ENCODE measurements at places on chromosomes 3 and 15.

DNA sequence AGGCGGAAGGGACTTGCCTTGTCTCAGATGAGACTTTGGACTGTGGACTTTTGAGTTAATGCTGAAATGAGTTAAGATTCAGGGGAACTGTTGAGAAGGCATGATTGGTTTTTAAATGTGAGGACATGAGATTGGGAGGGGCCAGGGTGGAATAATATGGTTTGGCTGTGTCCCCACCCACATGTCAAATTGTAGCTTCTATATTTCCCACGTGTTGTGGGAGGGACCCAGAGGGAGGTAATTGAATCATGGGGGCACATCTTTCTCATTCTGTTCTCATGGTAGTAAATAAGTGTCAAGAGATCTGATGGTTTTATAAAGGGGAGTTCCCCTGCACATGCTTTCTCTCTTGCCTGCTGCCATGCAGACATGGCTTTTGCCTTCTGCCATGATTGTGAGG lies 89.2 kb downstream of the CGGBP1 start:
- no peak for DNase-seq

- DNase-seq: no peak
These were observed 228.1 kb downstream of the ADAMTS9 start for GRCh38 chr3:64459711-64460110.

DNA sequence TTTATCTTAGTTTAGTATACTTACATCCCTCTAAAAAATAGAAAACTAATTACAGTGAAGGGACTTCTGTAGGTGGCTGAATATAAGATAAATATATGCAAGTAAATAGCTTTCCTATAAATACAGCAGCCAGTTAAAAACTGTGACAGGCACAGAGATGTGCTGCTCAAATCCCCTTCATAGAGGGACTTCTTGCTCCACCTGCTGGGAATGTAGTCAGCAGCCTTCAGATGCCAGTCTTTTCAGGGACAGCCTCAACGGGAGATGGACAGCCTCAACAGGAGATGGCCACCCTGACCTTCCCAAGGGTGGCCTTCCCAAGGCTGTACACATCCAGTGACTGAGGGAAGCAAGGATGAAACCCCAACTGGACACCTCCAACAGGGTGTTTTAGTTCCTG lies 15.7 kb upstream of the PRR23E start:
- DNase-seq: peak; percentile 14

GRCh38 chr15:60346077-60346476 lies 51.7 kb downstream of the ANXA2 start:
- no peak for DNase-seq

- no peak for DNase-seq
These were observed 101.3 kb upstream of the P2RY1 start for GRCh38 chr3:152733584-152734119.

DNA sequence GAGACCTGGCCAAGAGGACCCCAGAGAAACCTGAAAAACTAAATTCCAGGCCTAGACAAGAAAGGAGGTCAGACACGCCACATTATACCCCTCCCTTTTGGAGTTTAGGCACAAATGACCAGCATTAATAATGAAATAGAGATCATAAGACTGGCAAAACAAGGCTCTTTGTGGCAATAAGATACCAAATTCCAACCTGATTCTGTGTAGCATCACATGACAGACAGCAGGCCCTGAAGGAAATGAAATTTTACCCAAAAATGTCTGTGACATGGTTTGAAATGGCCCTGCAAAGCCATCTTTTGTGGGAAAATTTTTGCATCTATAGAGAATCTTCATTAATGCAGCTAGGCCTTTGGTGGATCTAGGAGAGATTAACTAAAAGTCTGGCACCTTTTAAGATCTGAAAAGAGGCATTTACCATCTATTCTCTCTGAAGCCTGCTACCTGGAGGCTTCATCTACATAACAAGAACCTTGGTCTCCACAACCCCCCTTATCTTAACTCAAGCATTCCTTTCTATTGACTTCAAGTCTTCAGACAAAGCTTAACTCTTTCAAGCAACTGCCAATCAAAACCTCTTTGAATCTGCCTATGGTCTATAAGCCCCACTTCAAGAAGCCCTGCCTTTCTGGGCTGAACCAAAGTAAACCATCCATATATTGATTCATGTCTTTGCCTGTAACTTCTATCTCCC lies 8.0 kb downstream of the FAM174B start:
- no peak for DNase-seq

DNA sequence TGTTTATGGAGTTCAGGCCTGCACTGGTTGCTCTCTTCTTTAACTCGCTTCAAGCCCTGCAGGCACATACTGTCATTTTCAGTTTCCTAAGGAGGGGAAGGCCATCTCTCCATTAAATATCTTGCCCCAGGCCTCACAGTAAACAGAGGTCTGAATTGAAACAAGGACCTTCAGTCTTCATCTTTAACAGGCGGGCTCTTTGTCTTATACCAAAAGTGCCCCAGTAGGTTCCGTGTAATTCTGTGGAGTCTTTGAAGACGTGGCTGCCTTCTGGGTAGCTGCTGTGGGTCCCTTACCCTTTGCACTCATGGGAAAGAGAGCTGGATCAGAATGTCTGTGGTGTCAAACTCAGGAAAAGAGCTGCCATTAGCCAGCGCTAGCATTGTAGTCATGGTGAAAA lies 161.2 kb downstream of the APBA2 start:
- no peak for DNase-seq

DNA sequence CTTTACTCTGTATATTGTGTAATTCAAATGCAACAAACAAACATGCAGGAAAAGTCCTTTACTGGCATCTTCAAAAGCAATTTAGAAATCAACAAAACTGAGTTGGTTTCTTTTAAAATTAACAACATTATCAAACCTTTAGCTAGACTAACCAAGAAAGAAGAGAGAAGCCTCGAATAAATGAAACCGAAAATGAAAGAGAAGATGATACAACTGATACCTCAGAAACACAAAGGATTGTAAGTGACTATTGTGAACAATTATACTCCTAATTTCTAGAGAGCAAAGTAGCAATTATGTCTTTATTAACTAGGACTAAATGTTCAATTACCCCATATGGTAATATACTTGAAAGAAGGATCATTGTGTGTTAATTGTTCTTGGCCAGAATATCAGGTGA lies 49.2 kb upstream of the P3H2 start:
- no peak for DNase-seq
